Fibroblast of skin of left biceps (primary cell): ENCODE measurements at places on chromosomes 1 and 21.
A peak's percentile ranks its signal among the peaks of the same experiment; 100 is the strongest.

- DNase-seq, result no peak
These were observed 408 bp downstream of the ESRRG start for GRCh38 chr1:216722821-216723220.

DNA sequence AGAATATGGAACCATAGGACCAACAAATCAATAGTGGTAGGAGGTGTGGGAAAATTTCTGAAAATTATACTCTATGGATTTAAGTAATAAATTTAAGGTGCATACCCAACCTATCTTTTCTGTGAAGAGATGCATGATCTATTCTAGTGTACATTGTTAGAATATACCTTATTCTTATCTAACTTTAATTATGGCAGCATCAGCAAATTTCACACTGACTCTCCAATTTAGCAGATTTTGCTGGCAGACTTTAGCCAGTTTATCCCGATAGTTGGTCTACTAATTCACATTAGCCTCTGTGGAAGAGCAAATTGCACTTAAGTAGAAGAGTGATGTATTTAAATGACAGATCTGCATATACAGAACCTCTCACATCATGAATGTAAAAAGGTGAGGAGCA, 400.0 kb downstream of the PLA2G4A start:
- DNase-seq, result no peak

GRCh38 chr1:116586741-116587143, 15.9 kb upstream of the CD58 start:
- no peak for DNase-seq

DNA sequence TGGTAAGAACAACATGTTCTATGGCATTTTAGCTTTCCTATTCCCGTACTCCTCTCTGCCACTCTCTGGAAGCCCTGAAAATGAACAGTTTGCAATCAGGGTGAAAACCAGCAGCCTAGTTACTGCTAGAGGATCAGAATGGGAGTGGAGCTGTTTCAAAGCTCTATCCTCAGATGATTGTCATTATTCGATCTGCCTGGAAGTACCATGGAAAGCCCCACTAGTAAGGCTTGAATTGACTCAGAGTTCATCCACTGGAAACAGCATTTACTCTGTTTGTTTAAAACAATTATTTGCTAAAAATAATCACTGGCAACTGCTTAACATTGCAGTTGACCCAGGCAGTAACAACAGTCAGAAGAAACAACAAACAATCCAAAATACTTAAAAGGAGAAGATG, 91.2 kb downstream of the USH2A start:
- no peak for DNase-seq

DNA sequence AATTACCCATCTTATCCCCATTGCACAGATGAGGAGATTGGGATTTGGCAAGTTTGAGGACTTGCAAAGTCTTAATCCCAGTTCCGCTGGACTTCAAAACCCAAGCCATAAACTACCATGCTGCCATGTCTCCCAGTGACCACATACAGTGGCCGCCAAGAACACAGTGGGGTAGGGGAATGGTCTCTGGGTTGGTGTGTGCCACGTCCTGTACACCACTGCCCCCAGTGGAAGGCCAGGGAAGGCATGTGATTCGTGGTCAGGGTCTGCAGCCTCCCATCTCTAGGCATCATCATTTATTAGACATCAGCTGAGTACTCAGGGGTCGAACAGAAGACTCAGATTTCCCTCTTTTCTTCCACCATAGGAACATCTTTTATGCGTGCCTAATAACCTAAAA, 76.0 kb downstream of the MAN1C1 start:
- DNase-seq, result no peak

- no peak for DNase-seq
These were observed 99.4 kb downstream of the ADSS2 start for GRCh38 chr1:244352156-244352830.

DNA sequence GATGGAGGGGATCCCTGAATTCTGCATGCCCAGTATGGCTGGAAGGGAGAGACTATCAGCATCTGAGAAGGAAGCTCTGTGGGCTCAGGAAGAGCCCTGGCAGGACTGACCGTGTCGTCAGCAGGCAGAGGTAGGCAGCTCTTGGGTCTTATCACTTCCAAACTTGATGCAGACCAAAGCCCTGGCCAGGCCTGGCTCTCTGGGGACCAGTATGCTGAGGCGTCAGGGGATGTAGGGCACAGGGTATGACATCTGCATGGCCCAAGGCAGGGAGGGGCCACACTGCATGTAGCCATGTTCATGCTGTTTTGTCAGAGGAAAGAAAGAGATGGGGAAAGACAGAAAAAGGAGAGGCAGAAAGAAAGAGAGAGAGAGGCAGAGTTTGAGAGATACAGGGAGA, 6.3 kb downstream of the FGR start:
- no peak for DNase-seq

DNA sequence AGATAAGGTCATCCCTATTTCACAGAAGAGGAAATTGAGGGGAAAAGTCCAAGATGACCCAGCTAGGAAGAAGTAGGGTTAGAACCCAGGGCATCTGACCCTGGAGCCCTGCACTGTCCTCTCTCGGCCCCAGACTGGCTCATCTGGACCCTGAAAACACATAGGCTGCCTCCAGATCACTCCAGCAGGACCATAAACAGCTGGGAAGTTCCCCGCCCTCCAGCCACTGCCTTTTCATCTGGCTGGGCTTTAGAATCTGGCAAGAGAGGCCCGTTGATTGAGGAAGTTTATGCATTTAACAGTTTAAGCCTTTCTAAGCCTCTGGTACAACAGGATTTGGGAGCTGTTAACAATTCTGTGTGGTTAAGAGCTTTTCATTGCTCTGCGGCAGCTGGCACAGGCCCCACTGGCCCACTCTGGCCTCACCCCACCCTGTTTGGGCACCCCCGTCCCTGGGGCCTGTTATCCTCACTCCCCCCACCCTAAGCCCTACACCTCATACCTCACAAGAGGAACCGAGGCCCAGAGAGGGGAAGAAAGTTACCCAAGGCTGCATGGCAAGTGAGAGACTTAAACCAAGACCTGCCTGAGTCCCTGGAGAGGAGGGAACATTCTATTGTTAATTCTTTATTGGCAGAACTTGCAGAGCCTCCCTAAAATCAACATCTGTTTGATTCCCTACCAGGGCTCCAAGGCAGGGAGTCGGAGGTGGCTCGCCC, 84.2 kb downstream of the EPHB2 start:
- DNase-seq, result no peak

DNA sequence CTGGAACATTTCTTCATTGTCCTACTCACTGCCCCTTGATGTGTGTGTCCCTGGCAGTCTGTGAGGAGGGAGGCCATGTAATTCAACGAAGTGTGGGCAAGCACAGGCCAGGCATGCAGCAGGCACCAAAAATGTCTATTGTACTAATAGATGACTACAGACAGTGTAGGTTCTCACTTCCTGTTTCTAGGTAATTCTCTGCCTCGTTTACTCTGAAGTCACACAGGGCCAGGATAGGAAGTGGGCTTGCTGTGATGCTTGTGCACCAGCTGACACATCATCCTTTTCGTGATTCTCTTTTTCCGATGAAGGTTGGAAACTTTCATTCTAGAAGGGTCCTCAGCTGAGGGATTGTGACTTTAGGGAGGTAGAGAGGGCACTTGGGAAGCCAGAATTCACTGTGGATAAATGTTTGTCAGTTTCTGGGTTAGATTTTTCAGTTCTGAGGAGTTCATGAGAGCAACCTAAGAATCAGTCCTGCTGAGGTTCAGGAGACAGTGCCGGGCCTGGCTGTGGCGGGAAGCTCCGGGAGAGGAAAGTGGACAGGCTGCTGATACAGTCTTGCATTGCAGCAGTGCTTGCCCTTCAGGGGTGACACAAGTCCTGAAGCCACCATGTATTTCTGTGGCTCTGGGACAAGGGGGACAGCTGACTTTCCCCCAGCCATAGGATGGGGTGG, 4.3 kb upstream of the CSF1 start:
- no peak for DNase-seq

DNA sequence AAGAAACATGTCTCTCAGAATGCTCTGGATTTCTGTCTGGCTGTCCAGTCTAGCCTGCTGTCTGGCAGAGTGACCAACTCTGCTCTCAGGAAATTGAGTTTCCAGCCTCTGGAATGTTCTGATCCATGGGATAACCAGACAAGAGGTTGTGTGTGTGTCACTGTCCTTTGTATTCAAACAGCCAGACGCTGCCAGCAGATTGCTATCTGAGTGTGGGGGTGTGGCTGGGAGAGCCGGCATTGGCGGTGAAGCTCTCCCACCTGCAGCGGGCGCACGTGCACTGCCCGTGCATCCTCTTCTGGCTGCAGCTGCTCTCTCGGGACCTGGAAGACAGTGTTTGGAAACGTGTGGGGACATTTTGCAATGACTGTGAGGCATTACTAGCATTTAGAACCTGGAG, 26.1 kb downstream of the PKP1 start:
- DNase-seq, result no peak

GRCh38 chr1:35886577-35887431, 3.8 kb downstream of the AGO1 start:
- no peak for DNase-seq

DNA sequence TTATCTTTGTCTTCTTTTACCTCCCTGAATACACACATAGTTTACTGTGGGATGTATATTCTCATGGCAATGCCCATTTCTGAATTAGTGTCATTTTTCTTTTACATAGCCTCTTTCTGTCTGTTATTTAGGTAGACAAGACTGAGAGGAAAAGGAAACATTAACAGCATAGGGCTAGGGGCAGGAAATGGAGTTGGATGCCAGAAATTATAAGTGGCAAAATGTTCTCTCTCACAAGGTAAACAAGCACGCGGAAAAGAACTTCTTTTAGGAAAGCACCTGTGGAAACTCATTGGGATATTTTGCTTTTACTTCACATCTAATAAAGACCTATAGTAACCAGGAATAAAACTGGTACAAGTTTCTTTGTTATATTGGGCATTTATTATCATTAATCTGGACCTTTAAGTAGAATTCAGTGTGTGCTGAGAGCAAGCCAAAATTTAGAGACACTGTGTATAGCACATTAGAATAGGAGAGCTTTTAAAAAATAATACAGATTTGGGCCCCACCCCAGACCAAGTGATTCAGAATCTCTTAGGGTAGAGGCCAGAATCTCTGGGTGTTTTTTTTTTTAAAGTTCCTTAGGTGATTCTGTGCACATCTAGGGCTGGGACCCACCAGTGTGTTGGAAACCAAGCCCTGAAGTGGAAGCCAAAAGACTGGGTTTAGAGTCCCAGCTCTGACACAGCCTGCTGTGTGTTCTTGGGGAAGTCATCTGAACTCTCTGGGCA, 32.7 kb downstream of the S100A10 start:
- DNase-seq, result no peak

- no peak for DNase-seq
These were observed 41.7 kb downstream of the PTGFRN start for GRCh38 chr1:116951200-116951935.

- no peak for DNase-seq
These were observed 28.6 kb downstream of the UBIAD1 start for GRCh38 chr1:11301601-11302000.

- no peak for DNase-seq
These were observed 26.1 kb upstream of the KCNE2 start for GRCh38 chr21:34337741-34338140.

DNA sequence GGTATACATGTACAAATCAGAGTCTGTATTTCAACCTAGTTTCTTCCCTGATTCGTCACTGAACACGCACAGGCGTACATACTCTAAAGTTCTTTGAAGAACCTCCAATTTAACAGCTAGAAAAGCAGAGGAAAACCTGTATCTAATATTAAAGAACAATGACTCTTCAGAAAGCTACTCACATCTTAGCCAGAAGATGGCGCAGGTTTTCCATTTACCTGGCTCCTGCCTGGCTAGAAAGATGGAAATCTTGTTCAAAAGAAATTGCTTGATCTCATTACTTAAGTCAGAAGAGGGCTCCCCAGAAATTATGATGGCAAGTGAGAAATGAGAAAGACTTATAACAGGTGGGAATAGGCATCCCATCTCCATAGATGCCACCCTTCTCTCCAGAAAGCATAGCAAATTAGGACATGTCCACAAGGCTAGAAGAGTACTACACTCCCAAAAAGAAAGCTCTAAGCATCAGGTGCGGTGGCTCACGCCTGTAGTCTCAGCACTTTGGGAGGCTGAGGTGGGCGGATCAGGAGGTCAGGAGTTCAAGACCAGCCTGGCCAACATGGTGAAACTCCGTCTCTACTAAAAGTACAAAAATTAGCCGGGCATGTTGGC, 19.0 kb upstream of the L1TD1 start:
- peak; percentile 6 for DNase-seq

DNA sequence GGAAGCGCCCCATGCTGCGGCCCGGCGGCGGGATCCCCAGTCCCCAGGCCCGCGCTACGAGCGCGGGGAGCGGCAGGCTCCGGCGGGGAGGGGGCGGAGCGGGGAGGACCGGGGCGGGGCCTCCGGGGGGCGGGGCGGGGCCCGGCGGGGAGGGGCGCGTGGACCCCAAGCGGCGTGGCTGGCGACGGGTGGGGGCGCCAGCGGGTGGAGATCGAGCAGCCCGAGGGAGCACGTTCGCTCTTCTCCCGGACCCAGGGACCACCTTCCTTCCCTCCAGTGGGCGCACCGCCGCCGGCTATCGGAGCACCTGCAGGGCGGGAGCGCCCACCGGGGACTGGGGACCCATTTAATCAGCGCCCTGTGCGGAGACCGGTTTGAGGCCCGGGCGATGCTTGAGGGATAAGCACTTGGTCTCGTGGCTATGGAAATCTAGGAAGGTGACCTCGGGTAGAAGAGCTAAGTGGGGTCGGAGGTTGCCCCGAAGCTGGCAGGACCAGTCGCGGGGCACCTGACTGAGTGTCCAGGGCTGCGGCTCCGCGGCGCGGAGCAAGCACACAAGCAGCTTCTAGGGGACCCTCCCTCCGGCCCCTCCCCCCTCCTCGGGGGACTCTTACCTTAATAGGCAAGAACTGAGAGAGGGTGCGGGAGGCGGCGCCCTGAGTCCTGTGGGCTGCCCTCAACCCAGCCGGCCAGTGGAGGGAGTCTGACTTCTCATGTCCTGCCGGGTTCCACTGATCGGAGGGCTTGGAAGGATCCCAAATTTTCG, at the start of gene TSPAN2:
Gene TSPAN2, minus strand, starts transcription at position 84 of the 766 bp plus-strand sequence. Its CDS starts 71 bp downstream, at position 13.
- DNase-seq, result no peak

DNA sequence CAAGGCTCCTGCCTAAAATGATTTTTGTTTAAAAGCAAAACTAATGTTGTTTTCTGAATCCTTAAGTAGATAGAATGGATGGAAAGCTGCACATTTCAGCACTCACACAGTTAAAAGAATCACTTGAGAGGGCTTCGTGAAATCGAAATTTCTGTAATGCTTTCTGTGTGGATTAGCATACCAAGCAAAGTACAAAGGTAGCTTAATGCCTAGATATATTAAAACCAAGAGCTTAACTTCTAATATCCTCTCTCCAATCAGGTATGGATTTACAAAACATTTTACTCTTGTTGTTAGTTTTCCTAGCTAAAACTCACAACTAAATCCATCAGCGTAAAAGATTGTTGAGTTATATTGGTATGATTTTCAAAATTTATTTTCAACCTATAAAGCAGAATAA, 378.8 kb upstream of the PRMT6 start:
- no peak for DNase-seq

DNA sequence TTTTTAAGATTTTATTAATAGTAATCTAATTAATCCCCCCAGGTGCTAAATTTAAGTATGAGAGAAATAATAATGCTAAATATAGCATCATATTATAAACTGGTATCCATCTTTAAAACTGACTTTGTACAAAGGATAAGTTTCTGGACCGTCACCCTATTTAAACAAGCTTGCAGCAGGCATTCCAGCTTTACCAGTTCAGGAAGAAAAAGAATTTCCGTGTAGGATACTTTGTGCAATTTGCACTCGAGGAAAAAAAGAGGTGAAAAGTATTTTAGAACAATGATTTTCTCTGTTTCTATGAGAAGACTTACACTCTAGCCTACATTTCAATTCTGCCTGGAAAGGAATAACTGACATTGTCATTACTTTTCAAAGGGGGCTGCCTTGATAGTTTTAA, 27.6 kb downstream of the HMCN1 start:
- no peak for DNase-seq

- no peak for DNase-seq
These were observed 19.8 kb upstream of the ST3GAL3 start for GRCh38 chr1:43687301-43688108.
